ENCODE measurements at places on chromosomes 7 and 10.
A peak's percentile ranks its signal among the peaks of the same experiment; 100 is the strongest.

DNA sequence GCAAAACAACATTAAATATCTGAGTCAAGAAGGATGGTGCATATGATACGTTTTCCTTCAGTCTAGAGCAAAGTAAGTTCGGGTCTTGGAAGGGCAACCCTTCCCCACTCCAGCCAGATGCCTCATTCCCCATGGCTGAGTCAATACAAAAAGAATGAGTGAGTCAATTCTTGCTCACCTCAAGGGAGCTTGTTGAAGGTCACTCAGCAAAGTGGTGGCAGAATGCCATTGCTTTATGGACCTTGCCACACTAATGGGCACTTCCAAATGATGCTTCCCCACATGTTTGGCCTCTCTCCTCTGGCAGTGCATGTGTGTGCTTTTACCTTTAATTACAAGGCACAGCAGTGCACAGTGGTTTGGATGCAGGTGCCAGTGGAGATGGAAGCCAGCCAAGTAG is 296.5 kb downstream of the SORCS3 start:
- DNase-seq, result peak; percentile 59

DNA sequence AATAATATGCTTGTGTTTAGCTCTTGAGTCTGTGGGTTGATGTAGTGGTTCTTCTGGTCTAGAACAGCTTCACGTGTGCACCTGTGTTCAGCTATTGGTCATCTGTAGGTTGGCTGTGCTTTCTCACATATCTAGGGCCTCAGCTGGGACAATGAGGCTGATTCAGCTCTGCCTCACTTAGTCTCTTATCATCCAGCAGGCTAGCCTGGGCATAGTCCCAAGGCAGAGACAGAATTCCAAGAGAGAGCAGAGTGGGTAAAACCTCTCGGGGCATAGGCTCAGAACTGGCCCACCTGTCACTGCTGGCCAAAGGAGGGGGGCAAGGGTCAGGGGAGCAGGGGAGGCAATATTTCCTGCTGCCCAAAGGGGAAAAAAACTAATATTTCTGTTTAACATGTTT is 32.0 kb upstream of the MXI1 start:
- DNase-seq, result no peak

- DNase-seq, result no peak
Observed at GRCh38 chr7:158468700-158469296, 118.8 kb downstream of the PTPRN2 start.

DNA sequence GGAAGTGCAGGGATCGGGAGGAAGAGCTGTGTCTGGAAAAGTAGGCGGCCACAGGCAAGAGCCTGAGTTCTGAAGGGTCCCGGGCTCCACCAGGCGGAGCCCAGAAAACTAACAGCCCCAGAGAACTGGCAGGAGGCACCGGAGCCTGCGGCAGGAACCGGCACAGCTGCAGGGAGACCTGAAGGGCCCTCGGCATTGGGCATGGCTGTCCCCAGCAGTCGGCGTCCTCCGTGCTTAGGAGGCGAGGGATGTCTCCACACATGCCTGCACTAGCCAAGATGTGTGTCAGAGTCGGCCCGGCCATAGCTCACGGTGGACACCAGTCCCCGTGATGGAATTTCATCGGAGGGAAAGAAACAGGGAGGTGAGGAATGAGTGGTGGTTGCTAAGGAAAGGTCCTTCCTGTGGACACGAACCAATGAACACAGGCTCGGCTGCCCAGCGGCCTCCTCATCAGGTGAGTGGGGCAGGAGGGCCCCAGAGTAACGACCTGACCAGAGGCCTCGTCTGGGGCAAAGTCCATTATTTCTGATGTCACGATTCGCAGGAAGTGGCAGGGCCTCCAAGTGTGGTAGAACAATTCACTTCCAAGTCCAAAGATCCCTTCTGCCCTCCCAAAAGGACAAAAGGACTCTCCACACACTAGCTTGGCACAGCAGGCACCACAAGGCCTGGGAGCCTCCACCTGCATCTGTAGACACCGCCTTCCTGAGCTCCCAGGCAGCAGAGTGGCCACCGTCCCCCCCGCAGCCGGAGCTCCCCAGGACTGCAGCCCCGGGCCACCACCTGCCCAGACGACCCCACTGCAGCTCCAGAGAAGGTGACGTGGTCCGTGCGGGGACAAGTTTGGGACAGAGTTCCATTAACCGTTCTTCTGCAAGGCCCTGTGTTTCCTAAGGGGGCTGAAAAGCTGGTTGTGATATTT is 444.2 kb downstream of the PTPRN2 start:
- DNase-seq, result no peak

- no peak for DNase-seq
Observed at GRCh38 chr7:2515424-2516193, 4.0 kb upstream of the LFNG start.

- DNase-seq, result no peak
Observed at GRCh38 chr10:21508706-21509331, 16.7 kb downstream of the SKIDA1 start.

DNA sequence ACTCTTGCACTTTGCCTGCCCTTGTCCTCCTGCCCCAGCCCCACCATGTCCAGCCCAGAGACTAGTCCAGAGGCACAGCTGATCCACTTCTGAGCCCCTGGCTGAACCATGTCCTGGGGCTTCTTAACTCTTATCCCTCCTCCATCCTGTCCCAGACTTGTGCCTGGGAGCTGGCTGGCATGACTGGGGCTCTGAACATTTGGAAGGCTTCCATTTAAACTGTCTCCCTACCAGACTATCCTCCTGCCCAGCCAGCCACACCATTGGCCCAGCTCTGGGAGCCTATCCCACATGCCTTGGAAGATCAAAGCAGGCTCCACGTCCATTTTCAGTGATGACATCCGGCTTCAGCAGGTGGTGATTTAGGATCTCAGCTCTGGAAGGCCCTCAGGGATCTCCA is 57.4 kb downstream of the FAM241B start:
- DNase-seq, result no peak
